ENCODE measurements at places on chromosomes 1 and 21.
A peak's percentile ranks its signal among the peaks of the same experiment; 100 is the strongest.

GRCh38 chr1:168834225-168834872 lies 105.3 kb upstream of the DPT start:
- DNase-seq = no peak

DNA sequence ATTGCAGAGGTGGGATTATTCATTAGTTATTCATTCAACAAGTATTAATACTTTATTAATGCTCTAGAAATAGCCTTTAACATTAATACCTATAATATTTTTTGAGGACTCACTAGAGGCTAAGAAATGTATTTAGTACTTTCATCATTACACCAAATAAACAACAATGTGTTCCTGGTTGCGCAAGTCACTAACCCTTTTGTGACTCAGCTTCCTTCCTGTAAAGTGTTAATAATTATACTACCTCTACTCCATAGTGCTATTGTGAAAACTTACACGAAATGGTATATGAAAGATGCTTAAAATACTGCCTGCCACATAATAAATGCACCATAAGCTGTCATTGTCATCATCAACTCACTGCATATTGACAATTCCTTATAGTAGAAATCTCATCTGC lies 431.0 kb downstream of the DPYD start:
- DNase-seq = no peak

- DNase-seq = no peak
Observed at GRCh38 chr1:61310057-61310456, 227.7 kb downstream of the NFIA start.

DNA sequence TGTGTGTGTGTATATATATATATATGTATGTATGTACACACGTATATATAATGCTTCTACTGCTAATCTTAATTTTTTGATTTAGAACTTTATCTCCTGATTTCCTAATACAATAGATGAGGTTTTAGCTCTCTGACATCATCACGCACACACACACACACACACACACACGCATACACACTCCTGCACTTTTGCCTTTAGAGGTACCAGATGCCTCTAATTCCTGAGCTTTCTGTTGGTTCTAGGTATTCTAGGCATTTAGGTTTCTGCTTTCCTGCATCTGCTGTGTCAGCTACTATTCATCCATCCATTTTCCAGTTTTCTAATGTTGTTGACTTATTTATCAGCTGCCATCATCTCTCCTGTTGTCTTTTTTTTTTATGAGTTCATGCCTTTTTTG lies 348.3 kb downstream of the ASTN1 start:
- DNase-seq = no peak

DNA sequence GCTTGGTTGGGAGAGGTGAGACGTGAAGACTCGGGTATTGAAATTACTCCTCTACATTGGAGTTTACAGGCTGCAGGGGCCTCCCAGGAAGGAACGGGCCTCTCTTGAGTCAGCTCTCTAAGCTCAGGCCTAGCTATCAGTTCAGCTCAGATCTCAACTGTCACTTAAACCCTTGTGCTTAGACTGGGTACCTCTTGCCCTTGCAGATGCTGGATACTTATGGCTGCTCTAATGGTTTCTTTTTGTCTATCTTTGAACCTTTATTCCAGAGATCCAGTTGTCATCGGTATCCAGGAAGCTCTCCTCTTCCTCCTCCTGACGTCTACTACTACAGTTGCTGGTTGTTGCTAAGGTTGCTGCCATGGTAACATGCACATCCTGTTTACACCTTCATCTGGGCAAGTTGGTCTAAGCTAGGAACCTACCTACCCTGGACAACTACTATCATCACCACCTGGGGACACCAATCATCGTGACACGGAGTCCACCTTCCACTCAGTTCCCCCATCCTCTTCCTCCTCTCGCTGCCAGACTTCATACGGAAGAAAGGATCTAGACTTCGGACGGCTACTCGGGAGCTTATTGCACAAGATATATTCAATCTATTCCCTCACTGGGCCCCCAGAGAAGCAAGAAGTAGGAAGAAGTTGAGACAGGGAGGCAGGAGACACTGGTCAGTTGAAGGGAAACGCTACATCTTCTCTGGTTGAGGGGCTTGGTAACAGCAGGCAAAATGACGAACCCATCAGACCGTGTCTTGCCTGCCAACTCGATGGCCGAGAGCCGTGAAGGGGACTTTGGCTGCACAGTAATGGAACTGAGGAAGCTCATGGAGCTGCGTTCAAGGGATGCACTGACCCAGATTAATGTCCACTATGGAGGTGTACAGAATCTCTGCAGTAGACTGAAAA lies 56.1 kb downstream of the ATP2B4 start:
- no peak for DNase-seq

GRCh38 chr1:60035921-60036320 lies 37.6 kb downstream of the C1orf87 start:
- DNase-seq = no peak

DNA sequence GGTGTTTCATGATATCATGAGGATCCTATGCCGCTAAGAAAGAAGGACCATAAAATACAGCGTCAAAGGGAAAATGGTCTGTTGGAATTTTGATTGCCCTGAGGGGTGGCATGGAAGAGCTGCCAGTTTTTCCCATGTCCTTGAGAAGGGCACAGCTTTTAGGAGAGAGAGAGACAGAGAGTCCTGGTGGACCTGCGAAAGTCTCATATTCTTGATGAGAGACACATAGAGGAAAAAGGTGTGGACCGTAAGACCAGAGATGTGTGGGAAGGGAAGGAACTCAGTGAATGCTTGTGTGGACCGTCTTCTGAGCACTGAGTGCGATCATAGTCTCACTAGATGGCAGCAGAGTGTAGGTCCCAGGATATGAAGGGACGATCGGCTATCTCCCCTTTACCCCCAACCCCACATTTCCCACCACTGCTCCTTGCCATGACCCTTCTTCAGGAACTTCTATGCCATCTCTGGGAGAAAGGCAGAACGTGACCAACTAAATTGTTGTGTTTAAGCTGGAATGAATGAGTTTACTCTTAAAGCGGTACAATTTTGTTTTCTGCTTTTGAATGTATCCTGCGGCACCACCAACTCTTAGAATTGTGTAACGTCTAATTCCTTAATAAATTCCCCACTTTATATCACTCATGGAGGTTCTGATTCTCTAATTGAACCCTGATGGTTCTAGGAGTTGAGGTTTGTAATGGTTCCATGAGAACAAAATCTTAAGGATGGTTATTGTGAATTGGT lies 117.7 kb downstream of the CTH start:
- DNase-seq = no peak

DNA sequence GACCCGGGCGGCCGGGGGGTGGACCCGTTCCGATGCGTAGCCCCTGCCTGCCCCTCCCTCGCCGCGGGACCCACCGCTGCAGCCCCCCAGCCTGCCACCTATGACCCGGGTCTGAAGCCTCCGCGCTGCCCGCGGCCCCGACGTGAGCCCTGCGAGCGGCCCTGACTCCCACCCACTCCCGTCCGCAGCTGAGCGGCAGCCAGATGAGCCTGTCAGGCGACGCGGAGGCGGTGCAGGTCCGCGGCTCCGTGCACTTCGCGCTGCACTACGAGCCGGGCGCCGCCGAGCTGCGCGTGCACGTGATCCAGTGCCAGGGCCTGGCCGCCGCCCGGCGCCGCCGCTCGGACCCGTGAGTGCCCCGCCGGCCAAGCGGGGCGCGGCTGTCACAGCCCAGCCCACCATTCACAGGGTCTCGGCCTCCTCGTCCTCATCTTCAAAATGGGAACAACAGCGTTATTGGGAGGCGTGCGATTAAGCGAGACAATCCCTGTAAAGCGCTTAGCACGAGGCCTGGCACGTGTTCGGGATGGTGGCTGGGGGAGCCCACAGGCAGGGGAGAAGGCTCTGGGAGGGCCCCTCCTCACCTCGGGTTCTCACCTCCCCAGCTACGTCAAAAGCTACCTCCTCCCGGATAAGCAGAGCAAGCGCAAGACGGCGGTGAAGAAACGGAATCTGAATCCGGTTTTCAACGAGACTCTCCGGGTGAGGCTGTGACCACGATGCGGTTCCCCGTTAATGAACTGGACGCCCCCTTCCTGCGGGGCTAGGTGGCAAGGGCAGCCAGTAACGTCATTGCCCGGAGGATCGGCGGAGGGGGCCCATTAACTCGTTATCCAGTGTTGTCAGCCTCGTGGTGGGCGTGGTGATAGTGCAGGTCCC lies 8.2 kb downstream of the SYTL1 start:
- no peak for DNase-seq

GRCh38 chr1:167676916-167677848 lies 44.6 kb upstream of the MPZL1 start:
- no peak for DNase-seq

DNA sequence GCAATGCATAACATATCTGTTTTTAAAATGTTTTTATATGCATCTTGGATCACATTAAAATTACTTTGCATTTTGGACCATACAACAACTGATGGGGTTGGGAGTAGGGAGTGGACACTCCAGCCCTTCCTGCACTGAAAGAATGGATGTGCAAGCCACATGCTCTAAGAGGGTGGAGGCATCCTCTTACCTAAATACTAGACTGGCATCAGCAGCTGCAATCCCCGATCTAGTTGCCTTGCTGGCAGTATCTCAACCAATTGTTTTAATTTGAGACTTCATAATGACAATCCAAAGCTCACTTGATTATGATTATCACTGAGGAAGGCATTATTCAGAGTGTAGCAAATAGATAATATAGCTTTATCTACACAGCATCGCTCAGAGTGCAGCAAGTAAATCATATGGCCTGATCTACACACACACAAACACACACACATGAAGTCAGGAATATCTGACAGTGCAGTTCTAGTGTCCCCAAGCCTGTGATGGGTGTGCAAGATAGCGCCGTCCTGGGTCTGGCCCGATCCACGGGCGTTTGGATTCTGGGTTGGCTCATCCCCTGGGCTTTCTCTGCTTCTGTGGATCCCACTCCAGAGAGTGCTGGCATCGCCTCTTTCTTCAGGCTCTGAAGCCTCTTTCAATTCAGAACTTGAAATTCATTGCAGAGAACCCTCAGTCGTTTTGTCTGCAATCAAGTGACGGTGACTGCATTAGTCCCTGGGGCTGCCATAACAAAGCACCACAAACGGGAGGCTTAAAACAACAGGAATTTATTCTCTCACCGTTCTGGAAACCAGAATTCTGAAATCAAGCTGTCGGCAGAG lies 181.3 kb downstream of the ETS2 start:
- DNase-seq = no peak

DNA sequence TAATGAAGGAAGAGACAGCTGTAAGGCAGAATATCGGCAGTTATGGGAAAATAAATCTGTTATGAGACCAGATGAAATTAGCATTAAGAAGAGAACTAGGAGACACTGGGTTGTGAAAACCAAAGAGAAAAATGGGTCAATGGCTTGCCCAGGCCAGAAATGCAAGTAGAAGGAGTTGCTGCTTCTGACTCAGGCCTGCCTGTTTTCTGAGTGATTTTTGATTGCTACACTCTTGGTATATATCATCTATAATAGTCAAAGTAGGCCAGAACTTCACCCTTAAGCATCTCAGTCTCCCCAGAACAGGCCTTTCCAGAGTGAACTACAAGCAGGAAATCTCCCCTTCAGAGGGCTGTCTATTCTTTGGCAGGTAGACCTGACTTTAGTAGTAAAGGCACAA lies 107.0 kb downstream of the NRIP1 start:
- no peak for DNase-seq

DNA sequence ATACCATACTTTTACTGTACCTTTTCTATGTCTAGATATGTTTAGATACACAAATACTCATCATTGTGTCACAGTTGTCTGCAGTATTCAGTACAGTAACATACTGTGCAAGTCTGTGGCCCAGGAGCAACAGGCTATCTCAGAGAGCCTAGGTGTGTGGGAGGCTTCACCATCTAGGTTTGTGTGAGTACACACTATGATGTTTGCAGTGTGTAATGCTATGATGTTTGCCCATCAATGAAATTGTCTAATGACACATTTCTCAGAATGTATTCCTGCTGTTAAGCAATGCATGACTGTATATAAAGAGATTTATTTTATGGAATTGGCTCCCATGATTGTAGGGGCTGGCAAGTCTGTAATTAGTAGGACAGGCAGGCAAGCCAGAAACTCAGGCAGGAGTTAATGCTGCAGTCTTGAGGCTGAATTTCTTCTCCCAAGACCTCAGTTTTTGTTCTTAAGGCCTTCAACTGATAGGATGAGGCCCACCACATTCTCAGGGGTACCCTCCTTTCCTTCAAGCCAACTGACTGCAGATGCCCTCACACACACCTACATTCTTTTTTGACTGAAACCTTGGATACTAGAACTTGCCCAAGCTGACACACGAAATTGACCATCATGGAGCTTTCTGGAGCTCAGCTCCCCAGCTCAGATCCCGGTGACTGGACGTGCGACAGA lies 7.7 kb upstream of the AGTRAP start:
- no peak for DNase-seq

GRCh38 chr1:79847700-79848099 lies 841.2 kb upstream of the ADGRL4 start:
- no peak for DNase-seq

DNA sequence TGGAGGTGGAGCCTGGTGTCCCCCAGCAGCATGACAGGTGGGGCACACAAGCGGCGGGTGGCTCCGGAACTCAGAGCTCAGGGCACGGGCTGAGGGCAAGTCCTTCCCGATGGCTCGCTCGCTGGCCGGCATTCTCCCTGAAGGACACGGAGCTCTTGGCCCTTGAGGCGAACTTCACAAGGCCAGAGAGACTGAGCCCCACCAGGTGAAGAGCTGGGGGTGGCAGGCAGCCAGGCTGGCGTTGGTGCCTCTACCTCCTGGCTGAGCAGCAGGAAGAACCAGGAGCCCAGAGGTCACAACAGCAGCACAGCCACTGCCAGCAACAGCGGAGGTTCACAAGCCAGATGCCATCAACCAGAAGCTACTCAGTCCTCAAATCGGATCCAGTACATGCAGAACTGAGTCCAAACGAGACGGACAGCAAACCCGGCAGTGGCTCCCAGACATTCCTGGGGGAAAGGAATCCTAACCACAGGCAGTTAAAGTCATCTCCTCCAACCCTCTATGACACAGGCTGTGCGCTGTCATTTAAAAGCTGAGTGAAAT lies 54.1 kb downstream of the NPHP4 start:
- DNase-seq = no peak

- no peak for DNase-seq
Observed at GRCh38 chr1:2106659-2107405, 56.6 kb downstream of the PRKCZ start.

- DNase-seq = no peak
Observed at GRCh38 chr1:118151312-118151937, 33.6 kb downstream of the SPAG17 start.

GRCh38 chr1:47774986-47775834 lies 222.0 kb downstream of the TRABD2B start:
- DNase-seq = no peak

- DNase-seq = peak; percentile 19
Observed at GRCh38 chr1:240004086-240004749, 87.5 kb upstream of the FMN2 start.

Measured in H54 (cell line).